ENCODE measurements at places on chromosomes 7 and 10. TPM values are rescaled to one million over a fixed set of nuclear protein-coding genes. Genes with fewer than 3 reads are reported as not detected.

NPFFR1 gene
- polyA plus RNA-seq: not detected

DNA sequence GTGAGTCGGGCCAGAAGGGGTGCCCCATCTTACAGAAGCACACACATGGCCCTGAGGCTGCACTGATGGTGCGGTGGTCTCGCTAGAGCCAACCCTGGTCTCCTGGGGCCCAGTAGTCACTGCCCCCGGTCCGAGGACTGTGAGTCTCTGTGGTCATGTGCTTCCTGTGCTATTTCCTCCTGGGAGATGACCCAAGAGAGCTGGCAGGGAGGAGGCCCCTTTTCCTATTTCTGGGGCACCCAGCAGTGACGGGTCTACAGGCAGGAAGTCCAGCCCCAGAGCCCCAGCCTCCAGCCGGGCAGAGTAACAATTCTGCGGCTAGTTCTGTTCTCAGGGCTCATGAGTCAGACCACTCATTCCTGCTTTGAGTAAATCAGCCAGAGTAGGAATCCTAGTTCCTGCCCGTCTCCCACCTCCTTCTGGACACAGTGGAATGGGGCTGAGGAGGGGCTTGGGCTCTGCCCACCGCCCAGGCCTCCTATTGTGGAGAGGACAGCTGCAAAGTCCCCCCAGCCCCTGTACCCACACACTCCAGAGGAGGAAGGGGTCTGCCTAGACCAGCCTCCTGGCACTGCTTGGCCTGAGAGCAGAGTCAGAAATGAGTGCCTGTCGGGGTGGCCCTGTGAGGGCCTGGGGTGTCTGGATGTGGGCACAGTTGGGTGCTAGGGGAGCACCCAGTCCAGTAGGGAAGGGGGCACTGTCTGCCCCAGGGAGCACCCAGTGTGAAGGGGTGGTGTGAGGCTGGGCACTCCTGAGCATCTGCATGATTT lies 80.5 kb upstream of the PPIF start:
- peak; percentile 98 for DNase-seq

CHST3 gene
- not detected for polyA plus RNA-seq

IL15RA gene
- 12.6 TPM for polyA plus RNA-seq

GRCh38 chr10:22483132-22483531 lies 137.8 kb downstream of the SPAG6 start:
- no peak for DNase-seq

DNA sequence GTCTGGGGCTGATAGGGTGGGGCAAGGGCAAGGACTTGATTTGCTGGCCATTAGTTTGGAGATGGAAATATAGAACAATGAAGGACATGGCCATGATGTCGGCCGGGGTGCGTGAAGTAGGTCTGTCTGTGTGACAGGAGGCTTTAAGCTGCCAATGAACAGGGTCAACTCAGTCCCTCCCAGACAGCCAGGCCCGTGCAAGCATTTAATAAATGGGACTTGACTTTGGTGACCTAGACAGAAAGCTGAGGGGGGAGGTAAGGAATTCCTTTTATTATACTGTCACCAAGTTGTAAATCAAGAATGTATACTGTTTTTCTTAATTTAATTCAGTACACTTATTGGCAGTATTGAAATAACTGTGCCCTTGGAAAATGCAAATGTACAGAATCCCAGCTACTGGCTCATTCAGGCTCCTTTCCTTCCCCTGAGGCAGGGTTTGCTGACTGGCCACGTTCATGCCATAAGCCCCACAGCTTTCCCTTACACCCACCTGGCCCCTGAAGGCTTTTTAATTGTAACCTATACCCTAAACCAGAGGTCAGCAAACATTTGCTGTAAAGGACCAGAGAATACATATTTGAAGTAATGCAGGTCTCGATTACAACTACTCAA lies 87.2 kb downstream of the WIPF3 start:
- no peak for DNase-seq

SFTPD gene
- 1.2 TPM for polyA plus RNA-seq

NFKB2 gene
- 6.8 TPM for polyA plus RNA-seq

- no peak for DNase-seq
These were observed 73.5 kb upstream of the DLX6 start for GRCh38 chr7:96931891-96932290.

JCAD gene
- not detected for polyA plus RNA-seq

DNA sequence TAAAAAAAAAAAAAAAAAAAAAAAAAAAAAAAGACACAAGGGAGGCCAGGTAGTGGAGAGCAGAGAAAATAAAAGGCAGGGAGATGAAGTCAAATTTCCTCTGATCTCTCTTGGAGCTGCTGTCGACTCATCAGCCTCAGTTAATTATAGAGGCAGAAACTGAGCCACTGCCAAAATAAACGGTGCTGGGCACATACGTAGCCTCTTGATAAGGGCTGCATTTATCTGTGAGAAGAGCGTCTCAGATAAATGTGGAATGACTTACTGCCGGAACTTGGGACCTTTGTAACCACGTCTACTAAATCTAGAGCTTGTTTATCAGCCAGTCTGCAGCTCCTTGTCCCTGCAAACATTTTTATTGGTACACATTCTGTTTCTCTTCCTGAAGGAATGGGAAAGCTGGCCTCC lies 162.3 kb downstream of the BAMBI start:
- no peak for DNase-seq

RELN gene
- polyA plus RNA-seq: not detected

DNA sequence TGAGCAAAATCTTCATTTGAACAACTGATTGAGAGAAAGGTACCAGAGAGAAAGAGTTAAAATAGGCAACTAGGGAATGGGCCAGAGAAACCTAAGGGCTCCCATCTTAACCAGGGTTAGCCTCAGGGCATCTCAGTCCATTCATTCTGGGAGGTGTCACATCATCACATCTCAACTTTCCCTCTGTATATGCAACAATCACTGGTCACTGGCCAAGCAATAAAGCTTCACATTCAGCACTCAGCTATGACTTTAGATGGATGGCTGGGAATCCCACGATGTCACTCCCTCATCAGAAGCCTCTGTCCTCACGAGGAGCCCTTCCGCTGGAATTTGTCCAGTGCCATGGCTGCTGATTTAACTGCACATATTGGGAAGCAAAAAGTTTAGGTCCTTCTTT lies 172.1 kb upstream of the MGMT start:
- DNase-seq: no peak

DNA sequence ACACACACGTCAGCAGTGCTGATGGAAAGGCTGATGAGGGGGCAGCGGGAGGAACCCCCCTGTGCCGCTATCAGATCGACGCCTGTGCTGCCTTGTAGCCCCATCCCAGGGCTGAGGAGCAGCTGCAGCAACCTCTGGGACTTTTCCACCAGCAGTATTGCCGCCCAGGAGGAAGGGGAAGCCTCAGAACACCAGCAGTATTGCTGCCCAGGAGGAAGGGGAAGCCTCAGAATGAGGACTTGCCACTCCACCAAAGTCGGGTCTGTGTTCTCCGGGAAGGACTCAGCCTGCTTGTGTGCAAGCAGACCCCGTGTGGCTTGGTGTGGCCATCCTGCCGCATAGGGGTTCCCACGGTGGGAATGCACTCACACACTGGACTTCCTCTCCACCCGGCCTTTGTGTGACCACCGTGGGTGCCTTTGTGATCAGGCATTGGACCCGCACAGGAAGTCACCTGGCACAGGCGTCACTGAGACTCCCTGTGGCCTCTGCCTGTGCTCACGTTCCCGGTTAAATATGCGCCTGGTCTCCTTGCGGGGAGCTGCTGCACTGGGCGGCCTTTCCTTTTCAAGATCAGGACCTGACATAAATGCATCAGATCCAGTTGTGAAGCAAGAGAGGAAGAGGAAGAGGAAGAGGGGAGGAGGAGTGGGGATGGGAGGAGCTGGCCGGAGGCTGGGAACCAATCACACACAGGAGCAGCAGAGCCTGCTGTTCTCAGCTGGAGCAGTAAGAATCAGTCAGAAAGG lies 248.5 kb downstream of the DNAJB6 start:
- peak; percentile 66 for DNase-seq
